ENCODE measurements at places on chromosomes 7 and 10.

- no peak for DNase-seq
Observed at GRCh38 chr7:135257790-135258189, 24.2 kb downstream of the STRA8 start.

- DNase-seq = no peak
Observed at GRCh38 chr10:132958883-132959558, 16.7 kb upstream of the CFAP46 start.

GRCh38 chr10:71378336-71379117, 18.2 kb upstream of the CDH23 start:
- no peak for DNase-seq

DNA sequence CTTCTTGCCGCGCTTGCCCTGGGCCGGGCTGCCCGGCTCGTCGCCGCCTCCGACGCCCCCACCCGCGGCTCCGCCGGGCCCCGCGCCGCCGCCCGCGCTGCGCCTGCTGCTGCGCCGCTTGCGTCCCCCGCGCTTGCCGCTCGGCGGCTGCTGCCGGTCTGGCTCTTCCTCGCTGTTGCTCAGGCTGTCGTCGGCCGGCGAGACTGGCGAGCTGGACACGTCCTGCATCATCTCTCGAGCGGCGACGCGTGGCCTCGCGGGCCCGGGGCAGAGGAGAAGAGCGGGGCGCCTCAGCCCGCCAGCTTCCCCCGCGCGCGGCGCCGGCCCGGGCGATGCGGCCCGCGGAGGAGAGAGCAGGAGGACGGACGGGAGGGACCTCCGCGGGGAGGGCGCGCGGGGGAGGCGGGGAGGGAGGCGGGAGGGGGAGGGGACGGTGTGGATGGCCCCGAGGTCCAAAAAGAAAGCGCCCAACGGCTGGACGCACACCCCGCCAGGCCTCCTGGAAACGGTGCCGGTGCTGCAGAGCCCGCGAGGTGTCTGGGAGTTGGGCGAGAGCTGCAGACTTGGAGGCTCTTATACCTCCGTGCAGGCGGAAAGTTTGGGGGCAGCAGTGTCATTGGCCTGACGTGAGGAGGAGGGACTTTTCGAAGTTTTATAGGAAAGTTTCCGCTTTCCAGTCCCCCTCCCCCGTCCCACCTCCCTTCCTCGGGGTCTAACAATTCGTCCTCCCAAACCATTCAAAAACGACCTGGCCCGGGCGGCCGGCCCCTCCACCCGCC, at the start of gene TWIST1:
Gene TWIST1, minus strand, starts transcription at position 546 of the 779 bp plus-strand sequence. Its CDS starts 315 bp downstream, at position 231.
- peak; percentile 75 for DNase-seq

DNA sequence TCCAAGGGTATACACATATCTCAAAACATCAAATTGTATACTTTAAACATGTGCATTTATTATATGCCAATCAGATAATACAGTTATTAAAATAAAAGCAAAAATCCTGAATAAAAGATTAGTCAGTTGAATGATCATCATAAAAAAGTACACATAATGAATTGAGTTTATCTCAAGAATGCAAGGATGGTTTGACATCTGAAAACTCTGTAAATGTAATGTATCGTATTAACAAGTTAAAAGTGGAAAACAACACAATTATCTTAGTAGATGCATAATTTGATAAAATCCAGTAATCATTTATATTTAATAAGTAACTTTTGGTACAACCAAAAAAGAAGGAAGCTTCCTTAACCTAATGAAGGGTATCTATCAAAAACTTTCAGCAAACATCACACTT, 86.6 kb downstream of the COL28A1 start:
- no peak for DNase-seq

DNA sequence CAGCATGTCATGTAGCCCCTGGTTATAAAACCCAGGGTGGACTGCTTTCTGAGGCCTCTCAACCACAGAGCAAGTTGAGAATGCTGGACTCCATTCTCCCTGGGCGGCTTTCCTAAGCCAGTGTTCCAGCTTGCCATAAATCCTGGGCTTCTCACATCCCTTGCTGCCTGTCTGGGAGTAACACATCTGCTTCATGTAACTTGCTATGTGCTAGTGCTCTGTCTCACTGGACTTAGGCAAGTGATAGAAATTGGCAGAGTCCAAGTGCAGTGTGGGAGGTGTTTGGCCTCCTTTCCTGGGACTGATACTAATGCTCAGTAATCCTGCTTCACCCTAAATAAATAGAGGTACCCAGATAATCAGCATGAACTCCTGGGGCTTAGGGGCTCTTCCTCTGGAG, 277.1 kb upstream of the POM121L12 start:
- DNase-seq = no peak

GRCh38 chr10:113125612-113126011, 175.6 kb downstream of the TCF7L2 start:
- DNase-seq = no peak

- no peak for DNase-seq
Observed at GRCh38 chr10:125147971-125148439, 12.4 kb downstream of the CTBP2 start.

All from T1000 (cell line).